ENCODE measurements at places on chromosomes 7 and 10.

DNA sequence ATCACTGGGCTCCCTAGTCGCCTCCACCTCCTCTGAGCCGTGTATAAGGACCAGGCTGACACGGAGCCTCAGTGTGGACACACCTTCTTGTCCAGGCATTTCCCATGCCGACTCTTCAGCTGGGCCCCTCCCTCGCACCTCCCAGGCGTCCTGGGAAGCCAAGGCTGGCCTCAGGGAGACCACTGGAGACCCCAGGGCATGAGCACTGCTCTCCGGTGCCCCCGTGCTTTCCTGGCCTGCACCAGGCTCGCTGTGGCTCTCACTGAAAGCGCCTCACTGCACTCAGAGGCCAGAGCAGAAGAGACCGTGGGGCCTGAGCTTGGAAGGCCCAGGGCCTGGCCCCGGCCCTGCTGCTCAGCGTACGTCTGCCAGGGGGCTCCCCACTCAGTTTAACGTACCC is 31.4 kb downstream of the LRRC27 start:
- no peak for DNase-seq

GRCh38 chr10:49294731-49295130 is 4.2 kb upstream of the C10orf71 start:
- no peak for DNase-seq

DNA sequence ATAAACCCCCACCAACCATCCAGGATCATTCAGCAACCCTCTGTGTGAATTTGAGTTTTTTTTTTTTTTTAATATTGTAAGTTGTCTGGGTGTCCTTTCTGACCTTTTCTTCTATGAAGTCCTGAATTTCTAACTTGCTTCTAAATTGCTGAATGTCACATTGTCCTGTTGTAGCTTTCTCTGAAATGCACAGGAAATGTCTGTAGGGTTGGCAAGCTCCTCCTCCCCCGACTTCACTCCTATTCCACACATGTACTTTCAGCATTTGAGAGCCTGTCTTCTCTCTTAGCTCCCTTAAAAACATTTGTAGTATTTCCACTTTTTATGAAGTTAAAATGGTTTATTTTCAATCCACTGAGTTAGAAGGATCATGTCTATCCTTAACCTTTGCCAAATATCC is 3.3 kb upstream of the CNNM2 start:
- no peak for DNase-seq

- no peak for DNase-seq
Observed at GRCh38 chr7:111667488-111667887, 105.2 kb upstream of the IMMP2L start.

- DNase-seq = no peak
Observed at GRCh38 chr10:107214261-107214660, 49.8 kb upstream of the SORCS1 start.

GRCh38 chr7:37817591-37817960 is 30.8 kb upstream of the NME8 start:
- DNase-seq = no peak

GRCh38 chr10:25666276-25666675 is 267.8 kb upstream of the MYO3A start:
- DNase-seq = no peak

- no peak for DNase-seq
Observed at GRCh38 chr7:132087421-132087820, 488.8 kb downstream of the PLXNA4 start.
